T-cell (primary cell): ENCODE measurements at places on chromosomes 7 and 10.

DNA sequence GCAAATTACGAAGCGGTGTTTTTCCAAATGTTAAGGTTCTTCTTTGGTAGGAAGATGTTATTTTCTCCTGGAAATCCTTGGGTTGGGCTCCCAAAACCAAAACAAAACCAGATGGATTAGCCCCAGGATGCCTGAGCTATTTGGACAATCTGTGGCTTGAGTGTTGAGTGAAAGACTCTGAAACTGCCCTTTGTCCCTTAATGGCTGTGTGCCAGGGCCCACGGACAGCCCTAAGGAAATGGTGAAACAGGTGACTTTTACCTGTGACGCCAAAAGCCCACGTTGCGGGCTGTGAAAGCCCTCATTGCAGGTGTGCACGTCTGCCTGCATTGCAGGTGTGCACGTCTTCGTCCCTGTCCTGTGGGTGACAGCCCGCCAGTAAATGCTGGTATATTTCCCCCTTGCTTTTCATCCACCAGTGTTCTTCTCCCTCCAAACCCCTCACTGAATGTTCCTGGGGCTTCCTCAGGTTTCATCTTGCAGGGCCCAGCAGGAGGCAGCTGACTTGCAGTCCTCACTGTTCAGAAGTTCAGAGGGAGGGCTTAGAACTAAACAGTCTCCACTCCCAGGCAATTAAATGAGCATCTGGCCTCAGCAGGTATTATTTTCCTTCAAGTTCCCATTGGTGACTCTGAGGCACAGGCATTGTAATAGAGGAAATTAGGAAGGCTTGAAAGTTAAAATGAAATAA, 10.7 kb downstream of the PFKP start:
- no peak for DNase-seq

GRCh38 chr10:80599424-80599847, 61.7 kb downstream of the SH2D4B start:
- DNase-seq: peak; percentile 54

GRCh38 chr7:3307435-3307834, 6.4 kb downstream of the SDK1 start:
- no peak for DNase-seq

DNA sequence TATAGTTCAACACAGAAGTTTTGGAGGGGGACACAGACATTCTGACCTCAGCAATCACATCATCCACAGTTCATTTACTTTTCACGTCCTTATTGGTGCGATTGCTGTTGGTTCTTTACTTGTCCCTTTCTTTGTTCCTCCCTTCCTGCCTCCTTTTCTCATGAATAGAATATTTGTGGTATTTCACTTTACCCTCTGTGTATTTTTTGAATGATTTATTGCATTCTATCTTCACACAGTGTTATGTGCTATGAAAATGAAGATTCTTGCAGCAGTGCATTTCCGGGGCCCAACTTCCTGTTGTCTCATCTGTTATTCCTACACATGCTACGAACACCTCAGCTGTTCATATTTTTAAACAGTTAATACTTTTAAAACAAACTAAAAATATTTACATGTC, 179.6 kb downstream of the ZMYND11 start:
- DNase-seq: no peak

- no peak for DNase-seq
Observed at GRCh38 chr7:118304100-118304499, 79.6 kb downstream of the ANKRD7 start.

- no peak for DNase-seq
Observed at GRCh38 chr10:65306201-65306600, 1619.6 kb upstream of the LRRTM3 start.

DNA sequence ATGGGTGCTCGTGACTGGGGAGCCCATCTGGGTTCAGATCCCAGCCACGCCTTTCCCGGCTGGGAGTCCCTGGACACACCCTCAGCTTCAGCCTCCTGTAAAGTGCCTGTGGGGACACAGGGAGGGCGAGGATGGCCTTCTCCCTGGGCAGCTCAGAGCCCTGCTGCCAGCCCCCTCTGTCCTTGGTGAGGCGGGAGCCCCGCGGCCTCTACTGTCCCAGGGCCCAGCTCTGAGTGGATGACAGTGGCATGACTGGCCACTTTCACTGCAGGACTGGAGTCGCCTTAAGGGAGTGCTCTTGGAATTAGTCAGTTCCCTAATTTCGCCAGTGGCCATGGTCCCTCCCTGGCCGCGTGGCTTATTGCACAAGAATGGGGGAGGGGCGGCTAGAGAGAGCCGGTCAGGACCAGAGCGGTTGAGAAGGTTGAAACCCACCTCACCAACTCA, 4.6 kb downstream of the BRI3 start:
- DNase-seq: no peak

GRCh38 chr10:71219918-71220688, 7.7 kb downstream of the UNC5B start:
- DNase-seq: no peak

DNA sequence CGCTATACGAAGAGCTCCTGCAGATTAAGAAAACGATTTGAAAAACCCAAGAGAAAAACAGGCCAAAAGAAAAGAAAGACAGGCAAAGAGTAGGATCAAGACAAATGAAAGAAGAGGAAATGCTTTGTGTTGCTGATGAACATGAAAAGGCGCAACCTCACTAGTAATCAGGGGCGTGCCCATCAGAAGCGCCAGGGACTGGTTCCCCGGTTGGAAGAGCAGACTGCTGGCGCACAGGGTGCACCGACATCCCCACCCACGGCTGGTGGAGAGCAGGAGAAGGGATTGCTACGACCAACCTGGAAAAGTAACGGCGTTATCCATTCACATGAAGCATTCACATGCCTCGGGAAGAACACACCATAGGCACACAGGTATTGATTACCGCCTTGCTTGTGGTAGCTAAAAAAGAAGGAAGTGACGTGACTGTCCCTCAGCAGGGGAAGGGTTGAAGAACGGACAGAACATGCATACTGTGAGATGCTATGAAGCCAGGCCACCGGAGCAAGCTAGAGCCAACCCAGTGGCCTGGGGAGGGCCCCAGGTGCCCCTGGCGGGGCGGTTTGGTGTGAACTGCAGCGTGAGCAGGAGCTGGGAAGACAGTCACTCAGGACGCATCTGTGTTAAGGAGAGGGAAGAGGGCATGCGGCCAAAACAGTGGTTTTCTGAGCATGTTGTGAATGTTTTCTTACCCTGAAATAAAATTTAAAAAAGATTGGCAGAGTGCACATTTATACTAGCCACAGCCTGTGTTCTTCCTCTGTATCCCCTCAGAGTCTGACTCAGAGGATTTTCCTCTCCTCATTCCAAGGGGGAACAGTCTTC, 18.3 kb downstream of the AGAP3 start:
- DNase-seq: no peak

GRCh38 chr7:30244340-30244739, 40.1 kb upstream of the ZNRF2 start:
- no peak for DNase-seq
